ENCODE measurements at places on chromosomes 5 and 9.

DNA sequence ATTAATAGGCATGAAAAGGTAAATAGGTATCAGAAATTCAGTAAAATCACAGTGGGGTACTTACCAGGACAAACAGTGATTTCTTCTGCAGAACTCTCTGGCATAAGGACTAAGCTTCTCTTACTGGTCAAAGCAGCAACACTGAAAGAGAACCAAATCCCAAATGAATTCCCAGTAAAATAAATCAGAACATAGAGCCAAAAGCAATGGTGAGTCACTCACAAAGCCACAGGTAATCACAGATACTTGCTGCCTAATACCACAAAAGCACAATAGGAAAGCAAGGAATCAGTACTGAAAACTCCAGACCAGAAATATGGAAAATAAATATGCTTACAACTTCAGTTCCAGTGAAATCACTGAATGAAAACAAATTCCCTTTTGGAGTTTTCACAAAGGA is 50.7 kb downstream of the UIMC1 start:
- no peak for DNase-seq

DNA sequence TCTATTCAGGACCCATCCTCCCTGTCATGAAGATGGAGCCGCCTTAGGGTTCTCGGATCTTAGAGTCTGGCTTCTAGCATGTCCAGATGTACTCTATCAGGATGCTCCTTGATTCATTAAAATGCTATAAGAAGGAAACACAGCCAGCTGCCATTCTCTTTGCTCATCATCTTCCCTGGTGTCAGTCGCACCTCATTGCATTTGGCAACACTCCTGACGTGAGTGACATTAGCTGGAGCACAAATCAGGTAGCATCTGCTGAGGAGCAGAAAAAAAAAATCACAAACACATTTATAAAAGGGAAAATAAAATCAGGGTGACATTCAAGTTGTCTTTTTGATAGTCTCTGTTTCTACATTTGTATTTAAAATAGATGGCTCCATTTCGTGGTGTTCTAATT is 226.1 kb upstream of the NMUR2 start:
- no peak for DNase-seq

- peak; percentile 91 for DNase-seq
Measured at GRCh38 chr5:78544561-78545201, 103.9 kb downstream of the LHFPL2 start.

GRCh38 chr5:147830035-147830434 is 1.4 kb downstream of the SPINK1 start:
- no peak for DNase-seq

DNA sequence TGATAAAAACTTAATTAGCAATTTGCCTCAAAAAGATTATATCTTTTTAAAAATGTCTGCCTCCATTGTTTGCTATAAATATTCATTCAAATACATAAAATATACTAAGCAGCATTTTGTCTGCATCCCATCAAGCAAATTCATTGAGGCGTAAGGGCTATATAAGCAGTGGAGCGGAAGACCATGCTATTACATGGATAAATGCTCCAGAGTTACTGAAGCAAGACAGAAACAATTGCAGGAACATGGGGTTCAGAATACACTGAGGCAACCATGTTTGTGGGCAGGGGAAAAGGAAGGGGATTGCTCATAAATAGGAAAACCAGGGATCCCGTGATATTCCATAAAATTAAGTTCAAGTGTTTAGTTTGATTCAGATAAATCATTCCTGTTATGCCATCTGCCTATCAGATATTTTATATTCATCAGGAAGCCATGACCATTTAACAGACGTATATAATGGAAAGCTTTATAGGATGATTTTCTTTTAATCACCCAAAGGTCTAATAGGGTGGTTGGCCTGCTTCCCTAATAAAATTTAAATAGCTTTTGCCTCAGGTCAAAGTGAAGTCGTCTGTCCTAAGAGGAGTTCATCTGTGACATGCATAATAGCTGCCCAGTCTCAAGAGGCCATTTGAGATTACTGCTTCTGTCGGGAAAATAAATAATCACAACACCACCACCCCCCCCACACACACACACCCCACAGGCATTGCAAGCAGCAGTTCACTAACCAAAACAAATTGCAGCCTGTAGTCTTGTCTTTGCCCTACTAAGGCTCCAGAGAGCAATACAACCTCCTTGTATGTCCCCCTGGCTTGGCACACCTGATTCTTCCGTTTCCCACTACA is 105.2 kb downstream of the RASEF start:
- DNase-seq: no peak

GRCh38 chr5:158589939-158590338 is 509.8 kb downstream of the EBF1 start:
- DNase-seq: no peak

- no peak for DNase-seq
Measured at GRCh38 chr5:103525361-103525760, 37.2 kb downstream of the NUDT12 start.

DNA sequence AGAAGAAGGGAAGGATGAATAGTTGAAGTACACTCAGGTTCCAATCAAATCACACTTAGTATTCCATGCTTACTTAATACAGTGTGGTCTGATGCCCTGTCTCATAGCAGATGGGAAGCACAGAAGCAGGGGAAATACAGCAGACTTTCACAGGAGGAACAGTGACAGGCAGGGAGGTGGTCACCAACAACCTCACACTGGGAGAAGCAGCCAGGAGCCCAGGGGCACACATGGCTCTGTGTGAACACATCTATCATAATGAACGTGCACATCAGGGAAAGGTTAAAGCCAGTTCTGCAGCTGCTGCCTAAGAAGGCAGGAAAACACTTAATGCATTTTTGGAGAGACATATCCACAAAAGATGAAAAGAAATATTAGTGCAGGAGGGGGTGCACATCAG is 312.3 kb downstream of the MED10 start:
- DNase-seq: no peak

GRCh38 chr9:105678781-105679180 is 15.6 kb upstream of the TMEM38B start:
- no peak for DNase-seq

GRCh38 chr5:24510523-24510988 is 134.2 kb downstream of the CDH10 start:
- DNase-seq: no peak

DNA sequence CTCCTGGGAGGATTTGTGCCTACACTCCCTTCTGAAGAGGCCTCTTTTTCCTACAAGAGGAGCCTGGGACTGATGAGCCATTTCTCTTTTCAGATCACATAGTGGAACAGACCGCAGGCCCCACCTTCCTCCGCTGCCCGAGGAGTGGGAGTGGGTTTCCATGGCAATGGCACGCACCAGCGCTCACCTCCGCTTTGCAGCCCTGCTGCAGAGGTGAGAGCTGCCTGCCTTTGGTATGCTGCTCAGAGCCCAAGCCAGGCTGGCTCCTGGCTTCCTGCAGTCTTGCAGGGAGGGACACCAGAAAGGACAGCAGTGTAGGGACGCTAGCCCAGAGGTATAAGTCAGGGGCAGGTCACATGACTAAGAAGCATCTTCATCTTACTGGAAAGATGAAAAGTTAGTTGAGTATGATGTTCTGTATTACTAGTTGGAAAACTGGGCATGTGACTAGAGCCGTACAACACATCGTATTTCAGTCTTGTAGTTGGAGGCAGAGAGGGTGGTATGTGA is 12.4 kb downstream of the PTTG1 start:
- DNase-seq: no peak

DNA sequence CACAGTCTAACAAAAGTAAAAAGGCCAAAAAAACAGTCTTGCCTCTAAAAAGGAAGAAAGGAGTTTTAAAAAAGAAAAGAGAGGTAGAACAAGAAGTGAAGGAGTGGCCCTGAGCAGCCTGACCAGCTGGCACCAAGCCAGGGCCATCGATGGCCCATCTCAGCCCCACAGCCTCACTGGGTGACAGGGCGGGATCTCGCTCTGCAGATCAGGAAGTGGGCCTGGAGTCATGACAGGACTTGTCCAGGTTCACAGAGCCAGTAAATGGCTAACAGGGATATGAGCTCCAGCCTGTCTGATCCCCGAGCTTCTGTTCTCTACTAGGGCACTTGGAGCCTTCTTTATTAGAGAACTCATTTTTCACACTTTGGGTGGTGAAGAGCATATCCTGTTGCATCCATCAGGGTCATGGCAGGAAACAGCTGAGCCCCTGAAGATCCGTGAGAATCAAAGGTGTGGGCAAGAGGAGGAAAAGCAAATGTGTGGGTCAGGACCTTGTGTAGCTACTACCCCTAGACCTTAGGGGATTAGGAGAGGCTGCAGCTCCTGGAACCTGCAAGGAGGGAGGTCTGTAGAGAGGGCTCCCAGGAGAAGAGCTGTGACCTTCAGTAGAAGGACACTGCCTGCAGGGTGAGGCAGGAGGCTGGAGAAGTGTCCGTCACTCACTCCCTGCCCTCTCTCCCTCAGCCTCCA is 299.0 kb upstream of the MSX2 start:
- DNase-seq: no peak

DNA sequence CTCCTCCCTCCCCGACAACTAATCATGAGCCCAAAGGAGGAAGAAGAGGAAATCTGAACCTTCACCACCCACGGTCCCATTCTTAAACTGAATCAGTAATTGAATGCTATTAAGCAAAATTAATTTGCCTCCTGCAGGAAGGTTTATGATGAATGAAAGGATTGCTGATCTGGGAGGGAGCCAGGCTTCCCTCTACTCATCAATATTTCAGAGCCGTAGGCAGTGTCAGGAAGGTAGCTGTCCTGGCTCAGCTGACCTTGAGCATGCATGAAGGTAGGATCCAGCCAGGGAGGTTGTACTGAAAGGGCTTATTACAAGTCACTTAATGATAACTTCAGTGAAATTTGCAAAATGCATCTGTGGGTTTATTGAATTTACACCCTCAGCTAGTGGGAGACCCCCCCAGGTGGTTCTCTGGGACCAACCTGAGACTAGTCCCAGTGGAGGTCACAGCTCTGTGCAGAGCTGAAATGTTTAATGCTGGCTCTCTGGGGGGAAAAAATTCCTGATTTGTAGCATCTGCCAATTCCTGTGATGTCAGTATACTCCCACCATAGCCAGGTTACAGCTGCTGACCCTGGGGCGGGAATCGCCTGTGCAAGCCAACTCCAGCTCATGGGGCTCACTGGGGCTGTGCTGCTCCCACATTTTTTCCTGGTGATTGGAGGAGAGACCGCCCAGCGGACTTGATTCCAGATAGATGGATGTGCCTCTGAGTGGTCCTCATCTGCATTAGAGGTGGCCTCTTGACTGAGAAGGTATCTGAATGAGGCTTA is 47.9 kb upstream of the NCS1 start:
- no peak for DNase-seq

DNA sequence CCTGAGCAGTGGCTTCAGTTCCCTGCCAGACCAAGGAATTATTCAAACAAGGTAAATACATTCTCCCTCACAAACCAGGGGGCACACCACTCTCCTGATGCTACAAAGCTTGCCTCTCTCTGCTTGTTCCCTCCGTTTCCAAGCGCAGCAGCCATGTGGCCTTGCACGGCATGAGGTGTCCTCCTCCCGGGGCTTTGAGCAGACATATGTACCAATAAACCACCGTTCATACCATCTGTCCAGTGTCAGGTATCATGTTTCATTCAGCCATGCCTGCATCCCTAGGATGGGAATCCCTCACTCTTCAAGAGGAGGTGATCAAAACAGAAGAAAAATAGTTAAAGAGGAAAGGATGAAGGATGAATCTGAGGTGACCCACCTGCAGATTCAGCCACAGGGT is 282.7 kb downstream of the ENC1 start:
- DNase-seq: no peak

- DNase-seq: no peak
Measured at GRCh38 chr5:130994496-130995253, 170.4 kb downstream of the HINT1 start.

DNA sequence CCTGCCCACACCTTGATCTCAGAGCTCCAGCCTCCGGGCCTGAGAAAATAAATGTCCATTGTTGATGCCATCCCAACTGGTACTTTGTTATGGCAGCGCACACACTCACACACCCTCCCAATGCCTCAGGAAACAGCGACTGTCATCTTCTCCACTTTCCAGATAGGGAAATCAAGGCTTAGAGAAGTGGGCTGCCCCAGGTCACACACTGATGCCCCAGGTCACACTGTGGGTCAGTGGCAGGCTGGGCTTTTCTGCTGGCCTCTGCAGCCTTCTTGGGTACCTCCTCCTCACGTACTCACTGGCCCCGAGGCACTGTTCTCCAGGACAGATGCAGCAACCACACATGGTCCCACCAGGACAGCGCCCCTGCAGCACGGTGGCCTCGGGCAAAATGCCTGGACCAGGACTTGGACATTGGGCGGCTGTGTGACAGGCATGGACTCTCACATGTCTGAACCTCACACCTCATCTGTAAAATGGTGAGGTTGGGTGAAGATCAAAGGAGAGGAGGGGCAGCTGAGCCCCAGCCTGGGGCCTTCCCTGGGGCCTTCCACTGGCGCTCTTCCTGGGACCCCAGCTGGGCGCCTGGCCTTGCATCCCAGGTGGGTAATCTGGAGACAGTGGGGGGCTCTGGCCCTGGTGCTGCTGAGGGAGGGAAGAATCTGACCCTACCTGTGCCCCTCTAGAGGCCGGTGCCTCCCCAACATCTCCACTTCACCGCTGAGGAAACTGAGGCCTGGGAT is 156.0 kb downstream of the COL23A1 start:
- no peak for DNase-seq

- DNase-seq: no peak
Measured at GRCh38 chr5:130251931-130252330, 347.7 kb downstream of the CHSY3 start.

- peak; percentile 57 for DNase-seq
Measured at GRCh38 chr9:35112257-35113020, 3.2 kb downstream of the ATOSB start.

DNA sequence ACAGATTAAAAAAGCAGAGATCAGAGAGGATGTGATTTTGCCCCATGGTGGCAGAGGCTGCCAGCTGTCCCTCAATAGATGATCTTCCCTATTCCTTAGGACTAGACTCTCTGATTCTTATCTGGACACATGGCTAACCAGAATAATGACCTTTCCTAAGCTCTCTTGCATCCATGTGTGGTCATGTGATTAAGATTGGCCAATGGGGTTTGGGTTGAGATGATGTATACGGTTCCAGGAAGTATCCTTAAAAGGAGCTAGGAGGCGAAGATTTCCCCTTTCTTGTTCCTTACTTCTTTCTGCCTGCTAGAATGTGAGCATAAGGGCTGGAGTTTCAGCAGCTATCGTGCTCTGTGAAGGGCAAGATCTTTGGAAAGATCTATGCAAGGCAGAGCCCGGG is 39.8 kb downstream of the FOXI1 start:
- DNase-seq: peak; percentile 12

- peak; percentile 13 for DNase-seq
Measured at GRCh38 chr5:142053426-142054151, 40.8 kb upstream of the GNPDA1 start.

- DNase-seq: no peak
Measured at GRCh38 chr5:107387526-107388140, 283.1 kb downstream of the EFNA5 start.
